ENCODE measurements at places on chromosomes 12 and 14.
A peak's percentile ranks its signal among the peaks of the same experiment; 100 is the strongest.

GRCh38 chr12:89417246-89417977, 65.1 kb upstream of the DUSP6 start:
- DNase-seq: peak; percentile 34

DNA sequence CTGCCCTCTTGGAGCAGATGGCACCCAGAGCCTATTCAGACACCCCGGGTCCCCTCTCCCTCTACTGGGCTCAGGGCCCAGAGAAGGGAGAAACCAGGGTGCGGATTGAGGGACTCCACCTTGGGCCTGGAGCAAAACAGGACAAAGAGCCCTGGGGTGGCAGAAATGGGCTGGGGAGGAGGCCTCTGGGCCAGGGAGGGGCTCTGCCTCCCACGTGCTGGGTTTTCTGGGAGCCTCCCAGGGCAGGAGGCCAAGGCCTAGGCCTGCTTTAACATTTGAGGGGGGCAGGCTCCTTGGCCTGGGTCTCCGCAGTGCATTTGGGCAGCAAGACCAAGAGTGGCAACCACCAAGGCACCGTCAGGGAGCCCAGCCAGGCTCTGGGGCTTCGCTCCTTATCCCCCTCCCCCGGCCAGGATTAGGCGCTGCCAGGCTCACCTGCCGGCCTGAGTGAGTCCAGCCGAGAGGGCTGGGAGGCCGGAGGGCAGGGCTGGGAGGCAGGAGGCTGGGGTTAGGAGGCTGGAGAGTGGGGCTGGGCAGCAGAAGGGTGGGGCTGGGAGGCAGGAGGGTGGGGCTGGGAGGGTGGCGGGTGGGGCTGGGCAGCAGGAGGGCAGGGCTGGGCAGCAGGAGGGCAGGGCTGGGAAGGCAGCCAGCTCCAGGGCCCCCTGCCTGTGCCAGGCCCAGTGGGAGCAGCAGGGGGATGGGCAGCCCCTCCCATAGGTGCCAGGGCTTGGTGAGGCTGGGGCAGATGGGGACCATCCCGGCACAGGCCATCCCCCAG, 101.8 kb upstream of the EIF5 start:
- no peak for DNase-seq

- no peak for DNase-seq
These were observed 4.4 kb downstream of the AMHR2 start for GRCh38 chr12:53427905-53428594.

DNA sequence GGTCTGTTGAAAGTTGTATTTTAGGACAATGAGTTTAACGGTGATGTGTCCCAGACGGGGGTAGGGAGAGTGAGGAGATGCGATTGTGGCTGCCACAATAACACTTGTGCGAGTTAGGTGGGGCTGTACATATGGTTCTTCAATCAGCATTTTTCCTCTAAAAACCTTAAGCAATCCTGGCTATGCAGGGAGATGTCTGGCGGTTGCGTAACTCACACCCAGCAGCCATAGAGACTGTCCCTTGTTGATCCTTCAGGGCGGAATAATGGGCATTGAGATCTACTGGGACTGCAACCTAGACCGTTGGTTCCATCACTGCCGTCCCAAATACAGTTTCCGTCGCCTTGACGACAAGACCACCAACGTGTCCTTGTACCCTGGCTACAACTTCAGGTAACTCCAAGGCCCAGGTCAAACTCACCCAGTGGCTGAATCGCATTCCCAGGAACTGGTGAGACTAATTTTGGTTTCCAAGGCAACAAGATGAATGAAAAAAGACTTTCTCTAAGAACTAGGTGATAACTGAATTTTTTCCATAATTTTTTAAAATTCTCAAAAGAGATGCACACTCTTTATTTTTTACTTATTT, 34.6 kb downstream of the P2RX7 start:
- no peak for DNase-seq

GRCh38 chr12:132328282-132329029, 933 bp downstream of the GALNT9 start:
- no peak for DNase-seq

DNA sequence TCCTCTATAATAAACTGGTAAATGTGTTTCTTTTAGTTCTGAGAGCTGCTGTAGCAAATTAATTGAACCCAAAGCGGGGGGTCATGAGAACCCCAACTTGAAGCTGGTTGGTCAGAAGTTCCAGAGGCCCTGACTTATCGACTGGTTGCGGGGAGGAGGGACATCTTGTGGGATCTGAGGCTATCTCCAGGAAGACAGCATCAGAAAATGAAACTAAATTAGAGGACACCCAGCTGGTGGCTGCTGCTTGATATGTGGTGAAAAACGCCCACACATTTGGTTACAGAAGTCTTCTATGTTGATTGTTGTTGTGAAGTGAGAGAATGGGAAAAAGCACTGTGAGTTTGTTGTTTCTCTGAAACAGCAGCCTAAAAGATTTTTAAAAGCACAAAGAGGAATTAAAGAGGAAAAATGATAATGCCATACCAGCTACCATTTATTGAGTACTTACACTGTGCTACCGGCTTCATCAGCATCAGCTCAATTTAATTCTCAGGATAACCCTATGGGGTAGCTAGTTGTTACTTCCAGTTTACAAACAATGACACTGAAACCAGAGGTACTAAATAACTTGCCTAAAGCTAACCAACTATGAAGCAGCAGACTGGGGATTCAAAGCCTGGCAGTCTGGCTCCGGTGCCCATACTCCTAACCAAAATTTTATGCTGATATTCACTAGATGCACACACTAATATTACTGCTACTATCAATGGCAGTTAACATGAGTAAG, 24.3 kb downstream of the DDX24 start:
- no peak for DNase-seq

DNA sequence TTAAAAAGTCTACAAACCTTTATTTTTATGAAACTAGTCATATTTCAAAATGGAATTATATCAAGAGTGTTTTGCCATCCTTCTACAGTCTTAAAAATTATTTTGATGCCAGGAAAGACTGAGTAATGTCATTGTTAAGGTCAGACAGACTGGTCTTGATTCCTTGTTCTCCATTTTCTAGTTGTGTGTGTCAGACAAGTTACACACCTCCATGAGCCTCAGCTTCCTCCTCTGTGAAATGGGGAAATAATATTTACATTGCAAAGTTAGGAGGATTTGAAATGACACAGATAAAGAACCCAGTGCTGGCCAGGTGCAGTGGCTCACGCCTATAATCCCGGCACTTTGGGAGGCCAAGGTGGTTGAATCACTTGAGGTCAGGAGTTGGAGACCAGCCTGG, 47.4 kb upstream of the ELK3 start:
- DNase-seq: no peak

DNA sequence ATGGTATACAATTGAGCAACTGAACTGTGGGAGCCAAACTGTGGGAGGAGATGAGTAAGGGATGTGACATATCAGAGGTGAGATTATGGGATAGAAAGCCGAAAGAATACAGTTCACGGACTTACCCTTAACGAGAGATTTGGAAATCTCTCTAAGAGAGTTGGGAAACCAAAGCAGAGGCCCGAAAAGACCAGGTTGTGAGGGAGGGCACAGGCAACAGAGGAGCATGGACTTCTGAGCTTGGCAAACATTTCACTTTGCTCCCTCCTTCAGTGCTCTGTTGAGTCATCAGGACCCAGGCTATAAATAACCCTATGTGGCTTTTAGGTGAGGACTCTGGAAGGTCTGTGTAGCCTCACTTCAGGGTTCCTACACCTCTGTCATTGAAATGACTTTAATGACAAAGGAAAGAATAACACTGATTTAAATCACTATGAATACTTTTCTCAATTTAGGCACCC, 120.6 kb downstream of the TGFB3 start:
- no peak for DNase-seq

DNA sequence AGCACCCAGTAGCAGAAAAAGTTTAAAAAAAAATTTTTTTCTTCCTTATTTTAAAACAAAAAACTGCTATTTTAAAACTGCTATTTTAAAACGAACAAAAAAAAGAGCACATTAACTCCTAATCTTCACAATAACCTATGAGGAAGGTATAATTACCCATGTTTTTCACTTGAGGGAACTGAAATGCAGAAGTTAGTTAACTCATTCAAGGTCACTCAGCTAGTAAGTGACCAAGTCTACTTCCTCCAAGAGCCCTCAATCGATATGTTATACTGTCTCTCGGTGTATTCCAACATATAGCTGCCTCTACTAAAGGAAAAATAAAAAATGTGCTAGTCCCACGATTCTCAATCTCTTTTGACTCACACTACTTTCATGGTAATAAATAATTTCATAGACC, 7.8 kb downstream of the RPAP3 start:
- DNase-seq: no peak

- no peak for DNase-seq
These were observed 5.9 kb downstream of the DDHD1 start for GRCh38 chr14:53147208-53147607.

DNA sequence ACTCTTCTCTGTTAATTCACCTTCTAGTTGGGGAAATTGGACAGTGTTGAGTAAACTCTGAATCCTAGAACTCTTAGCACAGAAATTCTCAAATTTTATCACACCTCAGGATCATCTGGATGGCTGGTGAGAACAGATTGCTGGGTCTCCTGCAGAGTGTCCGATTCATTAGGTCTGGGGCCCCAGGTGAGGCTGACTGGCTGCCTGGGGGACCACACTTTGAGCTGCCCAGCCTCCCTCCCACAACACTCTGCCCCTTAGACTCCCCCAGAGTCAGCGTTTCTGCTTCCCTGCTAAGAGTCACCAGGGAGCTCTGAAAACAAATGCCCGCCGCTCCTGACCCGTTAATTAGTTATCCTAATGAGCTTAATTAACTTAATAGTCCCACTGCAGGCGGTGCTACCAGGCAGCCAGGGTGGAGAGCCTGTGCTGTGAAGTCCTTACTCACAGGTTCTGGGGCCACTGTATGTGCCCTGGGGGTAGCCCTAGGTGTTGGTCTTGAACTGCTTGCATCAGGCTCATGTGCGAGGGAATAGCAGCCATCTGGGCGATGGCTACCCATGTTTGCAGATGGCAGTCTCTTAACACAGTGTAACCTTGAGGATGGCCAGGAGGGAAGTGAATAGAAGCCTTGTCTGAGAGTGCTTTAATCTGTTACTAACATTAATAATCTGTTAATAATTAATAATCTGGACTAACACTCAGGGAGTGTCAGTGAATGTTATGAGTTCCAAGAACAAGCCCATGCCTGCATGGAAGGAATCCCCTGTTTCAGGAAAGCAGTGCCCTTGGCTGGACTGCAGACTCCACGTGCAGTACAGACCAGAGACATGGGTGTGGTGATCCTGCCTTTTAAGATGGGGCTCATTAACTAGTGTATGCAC, 35.6 kb downstream of the AACS start:
- no peak for DNase-seq

GRCh38 chr12:121804417-121805111, 755 bp downstream of the SETD1B start:
- DNase-seq: no peak

GRCh38 chr12:53078425-53079225, 565 bp downstream of the SPRYD3 start:
- no peak for DNase-seq

GRCh38 chr12:77916276-77916675, 85.6 kb downstream of the NAV3 start:
- no peak for DNase-seq

DNA sequence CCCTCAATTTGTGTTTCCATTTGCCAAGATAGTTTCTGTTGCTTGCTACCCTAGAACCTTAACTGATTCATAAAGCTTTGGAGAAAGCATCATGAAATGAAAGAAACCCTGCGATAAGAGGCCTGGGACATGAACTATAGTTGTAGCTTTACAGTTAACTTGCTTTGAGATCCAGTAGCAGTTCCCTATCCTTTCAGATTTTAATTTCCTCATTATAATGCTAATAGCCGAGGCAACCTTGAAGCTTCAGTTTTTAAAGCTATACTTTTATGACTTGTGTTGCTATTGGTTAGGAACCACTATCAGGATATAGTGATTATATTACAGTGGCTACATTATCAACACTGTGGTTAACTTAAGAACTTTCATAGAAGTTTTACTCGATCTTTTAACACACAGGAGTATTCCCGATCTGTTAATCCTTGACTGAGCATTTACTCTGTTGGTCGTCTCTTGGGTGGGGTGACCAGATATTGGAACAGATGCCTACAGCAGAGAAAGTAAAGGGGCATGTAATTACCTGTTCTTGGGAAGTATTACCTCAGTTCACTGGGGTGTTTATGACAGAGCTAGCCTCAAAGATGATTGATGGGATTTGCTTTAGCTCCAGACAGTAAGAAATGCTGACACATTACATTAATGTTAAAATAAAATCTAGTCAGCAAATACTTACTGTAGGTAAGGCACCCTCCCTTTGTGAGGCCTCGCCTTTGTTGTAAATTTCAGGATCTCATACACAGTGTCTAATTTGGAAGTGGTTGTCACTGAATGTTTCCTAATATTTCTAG, 86.2 kb upstream of the CSRP2 start:
- DNase-seq: no peak

GRCh38 chr12:102920271-102920670, 3.2 kb upstream of the PAH start:
- peak; percentile 45 for DNase-seq

GRCh38 chr12:108622921-108623514, 10.7 kb downstream of the SELPLG start:
- DNase-seq: no peak

DNA sequence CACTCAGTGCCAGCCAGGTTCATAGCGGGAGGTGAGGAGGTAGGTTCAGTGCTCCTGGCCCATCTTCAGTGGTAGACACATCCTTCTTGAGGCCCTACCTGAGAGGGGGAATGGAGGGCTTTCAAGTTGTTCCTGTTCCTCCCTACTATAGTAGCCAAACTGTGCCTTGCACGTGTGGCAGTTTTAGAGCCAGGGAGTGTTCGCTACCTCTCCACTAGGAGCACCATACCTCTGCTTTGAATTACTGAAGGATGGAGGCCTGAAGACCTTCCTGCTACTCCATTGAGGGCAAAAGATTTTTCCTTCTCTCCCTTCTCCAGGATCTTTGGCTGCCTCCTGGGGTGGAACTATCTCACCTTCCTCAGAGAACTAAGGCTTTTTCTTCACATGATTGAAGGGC, 5.9 kb upstream of the ALG10 start:
- DNase-seq: no peak

GRCh38 chr12:38954238-38954873, 49.0 kb upstream of the CPNE8 start:
- DNase-seq: no peak

- no peak for DNase-seq
These were observed 47.6 kb downstream of the PPP2R5C start for GRCh38 chr14:101808894-101809670.

GRCh38 chr14:91255026-91255695, 10.7 kb upstream of the GPR68 start:
- DNase-seq: no peak

DNA sequence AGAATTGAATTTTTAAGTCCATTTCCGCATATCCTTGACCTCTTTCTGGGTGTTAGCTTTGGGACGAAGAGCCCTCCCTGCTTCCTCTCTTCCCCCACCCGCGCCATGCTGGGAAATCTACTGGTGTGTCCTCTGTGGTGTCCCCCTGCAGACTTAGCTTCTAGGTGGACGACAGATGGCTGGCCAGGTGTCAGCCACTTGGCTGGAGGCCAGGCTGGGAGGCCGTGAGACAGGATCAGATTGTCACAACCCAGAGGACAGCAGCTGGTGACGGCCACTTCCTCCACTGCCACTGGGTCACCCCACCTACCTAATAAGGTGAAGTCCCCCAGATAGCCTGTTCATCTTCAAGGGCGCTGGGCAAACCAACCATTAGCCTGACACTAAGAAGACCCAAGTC, 13.3 kb upstream of the DTX1 start:
- DNase-seq: no peak

- no peak for DNase-seq
These were observed 17.1 kb downstream of the HELB start for GRCh38 chr12:66319266-66319954.

- DNase-seq: no peak
These were observed 121.5 kb upstream of the VASH1 start for GRCh38 chr14:76639606-76640229.

- DNase-seq: no peak
These were observed 3.3 kb downstream of the DLK1 start for GRCh38 chr14:100729982-100730381.

Data from LNCaP clone FGC (cell line).